ENCODE measurements at places on chromosomes 5 and 9.

DNA sequence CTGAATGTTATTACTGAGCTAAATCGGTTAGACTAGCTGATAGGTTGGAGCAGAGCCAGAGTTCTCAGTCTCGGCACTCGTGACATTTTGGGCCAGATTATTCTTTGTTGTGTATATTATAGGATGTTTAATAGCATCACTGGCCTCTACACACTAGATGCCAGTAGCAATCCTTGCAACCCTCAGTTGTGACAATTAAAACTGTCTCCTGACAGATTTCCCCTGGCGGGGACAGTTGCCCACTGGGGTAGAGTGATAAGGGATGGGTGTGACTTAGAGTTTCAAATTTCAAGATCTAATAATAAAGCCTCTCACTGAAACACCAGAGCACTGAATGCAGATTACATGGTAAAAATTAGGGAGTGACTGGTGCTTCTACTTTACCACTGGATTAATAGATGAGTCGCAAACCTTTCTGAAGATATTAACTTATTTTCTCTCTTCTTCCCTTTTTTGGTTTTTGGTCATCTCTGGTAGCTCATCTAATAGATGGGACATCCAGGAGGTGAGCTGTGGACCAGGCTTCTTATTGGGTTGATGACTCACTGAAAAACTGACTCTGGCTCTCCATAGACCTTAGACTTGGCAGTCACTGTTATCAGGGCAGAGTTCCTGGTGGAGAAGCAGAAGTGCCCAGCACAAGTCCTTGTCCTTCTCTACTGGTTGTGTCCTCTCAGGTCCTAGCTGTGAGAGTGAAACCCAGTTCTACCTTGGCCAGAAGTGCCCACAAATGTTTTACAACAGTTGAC lies 150.3 kb downstream of the UNC13B start:
- no peak for DNase-seq

GRCh38 chr5:169195601-169196000 lies 105.3 kb downstream of the SLIT3 start:
- no peak for DNase-seq

- no peak for DNase-seq
Measured at GRCh38 chr9:78769690-78770089, 472.8 kb downstream of the PSAT1 start.

GRCh38 chr9:655875-656274 lies 185.6 kb upstream of the DMRT1 start:
- DNase-seq, result peak; percentile 74

GRCh38 chr5:178266581-178266980 lies 34.0 kb upstream of the PHYKPL start:
- no peak for DNase-seq

- no peak for DNase-seq
Measured at GRCh38 chr5:72121780-72122445, 14.6 kb downstream of the MAP1B start.

GRCh38 chr9:109101810-109102209 lies 17.9 kb downstream of the TMEM245 start:
- DNase-seq, result no peak

DNA sequence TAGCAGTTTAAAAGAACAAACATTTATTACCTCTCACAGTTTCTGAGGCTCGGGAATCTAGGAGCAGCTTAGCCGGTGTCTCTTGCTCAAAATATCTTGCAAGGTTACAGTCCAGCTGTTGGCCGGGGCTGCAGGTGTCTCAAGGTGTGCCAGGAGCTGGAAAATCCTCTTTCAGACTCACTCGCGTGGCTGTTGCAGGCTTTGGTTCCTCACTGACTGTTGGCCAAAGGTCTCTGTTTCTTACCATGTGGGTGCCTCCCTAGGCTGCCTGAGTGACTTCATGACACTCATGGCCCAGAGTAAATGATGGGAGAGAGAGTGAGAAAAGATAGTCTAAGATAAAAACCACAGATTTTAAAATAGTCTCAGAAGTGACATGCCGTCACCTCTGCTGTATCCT lies 43.8 kb downstream of the AOPEP start:
- DNase-seq, result no peak

DNA sequence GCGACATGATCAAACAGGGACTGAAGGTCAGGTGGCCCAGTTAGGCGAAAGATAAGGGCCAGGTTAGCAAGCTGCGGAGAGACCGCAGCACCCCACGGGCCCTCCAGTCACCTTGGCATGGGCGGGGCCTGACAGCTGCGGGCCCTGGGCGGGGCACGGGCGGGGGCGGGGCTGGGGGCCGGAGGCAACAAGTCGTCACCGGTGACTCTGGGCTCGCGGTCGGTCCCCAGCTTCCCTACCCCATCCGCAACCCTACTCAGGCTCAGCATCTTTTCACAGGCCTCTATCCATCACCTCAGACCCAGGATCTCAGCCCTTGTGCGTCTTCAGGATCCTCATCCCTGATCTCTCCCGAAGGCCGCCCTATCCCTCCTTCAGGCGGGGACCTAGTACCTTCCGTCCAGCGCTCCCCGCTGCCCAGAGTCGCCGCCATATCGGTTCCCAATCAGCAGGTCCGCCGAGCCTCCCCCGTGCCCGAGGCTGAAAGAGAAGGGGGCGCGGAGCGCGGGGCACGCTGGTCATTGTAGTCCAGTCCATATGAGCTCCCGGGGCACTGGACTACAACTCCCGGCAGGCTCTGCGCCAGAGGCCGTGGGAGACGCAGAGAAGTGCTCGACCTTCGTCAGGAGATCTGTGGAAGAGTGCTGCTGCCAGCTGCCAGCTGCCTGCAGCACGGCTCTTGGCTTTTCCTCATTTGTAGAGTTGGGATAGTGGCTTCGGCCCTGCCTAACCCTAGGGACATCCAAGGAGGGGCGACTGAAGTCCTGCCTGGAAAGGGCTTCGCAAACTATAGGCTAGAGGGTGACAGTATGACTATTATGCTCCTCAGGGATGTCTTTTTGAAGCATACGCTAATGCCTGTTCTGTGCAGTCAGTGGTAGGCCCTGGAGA lies at the start of gene DNAJC18:
Gene DNAJC18, minus strand, starts transcription at position 513 of the 891 bp plus-strand sequence. Its CDS starts 80 bp downstream, at position 433.
- DNase-seq, result peak; percentile 96

DNA sequence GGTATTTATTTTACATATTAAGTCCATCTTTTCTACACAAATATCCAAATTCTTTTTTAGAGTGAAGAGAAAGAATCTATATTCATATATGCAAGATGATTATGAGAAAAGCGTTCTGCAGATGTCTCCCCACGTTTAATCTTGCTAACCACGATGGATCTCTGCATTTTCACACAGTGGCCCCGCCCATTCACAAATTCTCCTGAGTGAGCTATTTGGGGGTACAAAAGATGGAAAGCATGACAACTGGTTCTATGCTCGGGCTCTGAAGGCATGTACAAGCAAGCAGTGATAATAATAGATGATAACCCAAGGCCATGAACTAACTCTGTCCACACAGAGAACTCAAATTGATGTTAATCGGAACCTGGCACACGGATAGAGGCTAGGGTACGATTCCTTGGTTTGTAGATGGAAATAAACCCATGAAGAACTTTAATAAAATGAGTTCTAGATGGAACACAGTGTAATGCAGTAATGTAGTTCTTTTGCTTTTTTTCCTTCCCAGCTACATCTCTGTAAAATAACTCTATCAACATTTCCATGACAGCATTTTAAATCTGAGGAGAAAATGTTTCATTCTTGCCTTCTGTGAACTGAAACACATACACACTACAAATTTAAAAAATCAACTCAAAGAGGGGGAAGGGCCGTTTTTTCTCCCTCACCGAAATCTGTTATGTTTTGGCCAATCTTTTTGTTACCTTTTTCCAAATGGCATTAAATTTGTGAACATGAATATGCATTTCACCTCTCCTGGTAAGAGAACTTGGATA lies 851.7 kb upstream of the DMAC1 start:
- DNase-seq, result no peak

- peak; percentile 71 for DNase-seq
Measured at GRCh38 chr9:14348373-14349145, 34.6 kb upstream of the NFIB start.

- no peak for DNase-seq
Measured at GRCh38 chr9:74958587-74958986, 5.9 kb upstream of the C9orf40 start.

GRCh38 chr9:136995362-136995761 lies 1.0 kb downstream of the CLIC3 start:
- DNase-seq, result no peak

DNA sequence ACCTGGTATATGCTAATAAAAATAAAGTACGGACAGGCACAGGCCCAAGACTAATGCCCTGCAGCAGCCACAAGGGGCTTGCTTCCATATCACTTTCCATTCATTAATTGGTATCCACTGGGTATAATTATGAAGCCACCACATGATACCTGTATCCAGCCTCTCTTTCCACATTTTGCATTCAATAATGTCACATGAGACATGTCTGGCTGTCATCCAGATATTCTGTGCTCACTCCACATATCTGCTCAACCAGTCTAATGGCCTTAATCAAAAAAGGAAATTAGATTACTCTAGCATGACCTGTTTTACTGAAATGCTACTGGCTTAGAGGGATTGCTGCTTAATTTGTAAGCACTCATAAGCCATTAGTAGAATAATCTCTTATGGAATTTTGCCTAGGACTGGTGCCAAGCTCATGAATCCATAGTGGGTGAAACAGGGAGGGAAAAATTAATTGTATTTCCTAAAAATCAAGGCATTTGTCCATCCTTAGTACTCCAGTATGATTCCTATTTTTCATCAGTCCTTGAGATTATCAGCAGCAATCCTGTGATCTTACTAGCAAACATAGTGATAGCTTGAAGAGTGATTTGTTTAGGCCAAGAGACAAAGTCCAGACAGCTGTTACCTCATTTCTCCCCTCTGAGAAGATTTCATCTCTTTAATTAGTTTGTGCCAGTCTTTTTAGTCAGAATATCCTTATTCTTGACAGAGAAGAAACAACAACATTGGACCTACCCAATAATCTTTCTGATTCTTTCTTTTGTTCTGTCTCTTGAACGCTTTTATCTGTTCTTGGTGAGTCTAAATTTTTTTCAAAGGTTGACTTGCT lies 119.2 kb upstream of the ABCA1 start:
- DNase-seq, result no peak

GRCh38 chr9:89802781-89803355 lies 198.1 kb downstream of the GADD45G start:
- peak; percentile 80 for DNase-seq
